ENCODE measurements at places on chromosomes 5 and 9.

- DNase-seq: no peak
Observed at GRCh38 chr5:72238712-72239445, 81.2 kb downstream of the MRPS27 start.

GRCh38 chr5:55151923-55152842 lies 7.8 kb upstream of the GPX8 start:
- DNase-seq: no peak

DNA sequence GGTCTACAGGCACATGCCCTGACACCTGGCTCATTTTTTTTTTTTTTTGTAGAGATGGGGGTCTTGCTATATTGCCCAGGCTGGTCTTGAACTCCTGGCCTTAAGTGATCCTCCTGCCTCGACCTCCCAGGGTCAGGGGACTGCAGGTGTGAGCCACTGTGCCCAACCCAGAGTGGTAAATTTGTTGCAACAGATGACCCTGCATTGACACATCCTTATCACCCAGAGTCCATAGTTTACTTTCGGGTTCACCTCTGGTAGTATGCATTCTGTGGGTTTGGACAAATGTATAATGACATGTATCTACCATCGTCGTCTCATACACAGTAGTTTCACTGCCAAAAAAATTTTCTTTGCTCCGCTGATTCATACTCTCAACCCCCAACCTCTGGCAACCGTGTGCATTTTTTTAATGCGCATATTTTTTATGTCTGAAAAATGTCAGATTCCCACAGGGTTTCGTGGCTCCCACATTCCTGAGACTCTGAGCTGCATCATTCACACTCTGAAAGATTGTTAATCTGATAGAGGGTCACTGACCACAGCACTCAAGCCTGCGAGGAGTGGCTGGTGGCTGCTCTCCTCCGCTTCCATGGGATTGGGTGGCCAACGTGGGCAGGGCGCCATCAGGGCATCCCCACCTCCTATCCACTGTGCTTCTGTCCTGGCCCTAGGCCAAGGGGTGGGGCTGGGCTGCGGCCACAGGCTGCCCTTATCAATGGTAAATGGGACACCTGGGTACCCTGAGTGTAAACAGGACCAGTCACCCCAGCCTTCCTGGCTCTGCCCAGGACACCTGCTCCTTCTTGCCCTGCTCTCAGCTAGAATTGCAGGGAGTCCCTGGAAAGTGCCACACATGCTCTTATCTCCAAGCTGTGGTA lies 9.6 kb downstream of the NDST1 start:
- no peak for DNase-seq

GRCh38 chr5:65026816-65027548 lies 258.3 kb downstream of the CWC27 start:
- no peak for DNase-seq

- no peak for DNase-seq
Observed at GRCh38 chr9:98834386-98834785, 26.9 kb downstream of the GALNT12 start.

DNA sequence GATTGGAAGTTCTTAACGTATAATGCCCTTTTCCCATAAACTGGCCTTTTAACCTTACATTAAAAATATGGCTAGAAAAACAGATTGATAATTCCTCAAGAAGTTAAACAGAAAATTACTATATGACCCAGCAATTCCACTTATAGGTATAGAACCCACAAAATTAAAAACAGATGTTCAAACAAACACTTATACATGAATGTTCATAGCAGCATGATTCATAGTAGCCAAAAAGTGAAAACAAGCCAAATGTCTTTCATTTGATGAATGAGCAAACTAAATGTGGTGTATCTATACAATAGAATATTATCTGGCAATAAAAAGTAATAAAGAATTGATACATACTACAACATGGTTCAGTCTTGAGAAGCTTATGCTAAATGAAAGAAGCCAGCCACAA lies 35.5 kb downstream of the POU5F2 start:
- no peak for DNase-seq

GRCh38 chr9:110446171-110446570 lies 108.5 kb upstream of the TXNDC8 start:
- no peak for DNase-seq

- DNase-seq: no peak
Observed at GRCh38 chr5:27503813-27504212, 465.4 kb upstream of the CDH9 start.

DNA sequence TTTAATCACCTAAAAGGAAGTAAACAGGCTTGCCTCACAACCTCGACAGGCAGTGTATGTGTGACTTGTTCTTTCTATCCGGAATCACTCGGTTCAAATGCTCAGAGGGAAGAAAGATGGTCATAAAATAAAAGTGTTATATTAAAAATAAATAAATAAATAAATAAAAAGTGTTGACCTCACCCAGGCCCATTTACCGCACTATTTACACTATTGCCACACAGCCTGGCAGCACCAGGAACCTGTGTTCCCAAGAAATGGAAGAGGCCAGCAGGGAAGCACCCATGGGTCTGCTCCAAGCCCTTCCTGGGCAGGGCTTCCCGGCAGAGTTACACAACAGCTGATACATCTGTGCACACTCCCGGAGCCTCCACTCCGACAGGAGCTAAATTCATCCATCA lies 127.9 kb downstream of the EFNA5 start:
- no peak for DNase-seq

DNA sequence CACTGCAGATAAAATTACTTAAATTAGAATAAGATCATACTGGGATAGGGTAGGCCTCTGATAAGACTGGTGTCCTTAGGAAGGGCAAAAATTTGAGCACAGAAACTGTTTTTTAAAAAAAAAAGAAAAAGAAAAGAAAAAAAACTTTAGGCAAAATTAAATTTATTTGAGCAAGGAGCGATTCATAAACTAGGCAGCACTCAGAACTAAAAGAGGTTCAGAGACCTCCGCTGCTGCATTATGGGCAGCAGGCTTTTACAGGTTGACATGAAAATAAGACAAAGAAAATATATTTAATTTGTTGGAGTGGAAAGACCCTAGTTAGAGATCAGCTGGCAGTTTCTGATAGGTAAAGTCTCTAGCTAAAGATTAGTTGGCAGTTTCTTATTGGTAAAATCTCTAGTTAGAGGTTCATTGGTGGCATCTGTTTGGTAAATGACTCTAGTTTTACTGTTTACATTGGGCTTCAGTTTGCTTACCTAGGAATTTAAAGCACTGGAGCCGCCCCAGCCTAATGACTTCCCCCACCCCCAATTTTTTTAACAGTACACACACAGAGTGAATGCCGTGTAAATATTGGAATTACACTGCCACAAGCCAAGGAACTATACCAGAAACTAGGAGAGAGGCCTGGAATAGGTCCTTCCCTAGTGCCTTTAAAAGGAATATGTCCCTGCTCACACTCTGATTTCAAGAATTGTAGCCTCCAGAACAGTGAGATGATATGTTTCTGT lies 4.5 kb upstream of the PLPP6 start:
- no peak for DNase-seq

GRCh38 chr5:135880278-135880677 lies 15.4 kb downstream of the IL9 start:
- no peak for DNase-seq

GRCh38 chr5:128263357-128263756 lies 179.8 kb downstream of the SLC12A2 start:
- no peak for DNase-seq

GRCh38 chr5:124796495-124796894 lies 50.1 kb upstream of the ZNF608 start:
- no peak for DNase-seq

DNA sequence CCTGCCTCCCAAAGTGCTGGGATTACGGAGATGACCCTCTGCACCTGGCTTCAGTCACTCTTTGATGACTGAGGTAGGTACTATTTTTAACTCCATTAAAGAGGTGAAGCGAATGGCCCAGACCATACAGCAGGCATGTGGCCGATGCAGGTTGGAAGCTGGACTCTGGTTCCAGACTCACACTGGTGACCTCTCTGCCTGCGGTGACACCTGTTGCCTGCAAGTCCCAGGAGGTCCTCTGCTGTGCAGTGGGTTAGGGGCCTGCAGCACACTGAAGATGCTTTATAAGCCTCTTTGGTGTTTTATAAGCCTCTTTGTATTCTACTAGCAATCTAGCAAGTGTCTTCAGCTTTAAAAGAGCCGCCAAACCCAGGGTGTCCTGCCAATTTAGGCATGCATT lies 49.2 kb upstream of the PTCH1 start:
- DNase-seq: no peak

GRCh38 chr9:123359546-123359945 lies 3.5 kb downstream of the CRB2 start:
- DNase-seq: no peak

DNA sequence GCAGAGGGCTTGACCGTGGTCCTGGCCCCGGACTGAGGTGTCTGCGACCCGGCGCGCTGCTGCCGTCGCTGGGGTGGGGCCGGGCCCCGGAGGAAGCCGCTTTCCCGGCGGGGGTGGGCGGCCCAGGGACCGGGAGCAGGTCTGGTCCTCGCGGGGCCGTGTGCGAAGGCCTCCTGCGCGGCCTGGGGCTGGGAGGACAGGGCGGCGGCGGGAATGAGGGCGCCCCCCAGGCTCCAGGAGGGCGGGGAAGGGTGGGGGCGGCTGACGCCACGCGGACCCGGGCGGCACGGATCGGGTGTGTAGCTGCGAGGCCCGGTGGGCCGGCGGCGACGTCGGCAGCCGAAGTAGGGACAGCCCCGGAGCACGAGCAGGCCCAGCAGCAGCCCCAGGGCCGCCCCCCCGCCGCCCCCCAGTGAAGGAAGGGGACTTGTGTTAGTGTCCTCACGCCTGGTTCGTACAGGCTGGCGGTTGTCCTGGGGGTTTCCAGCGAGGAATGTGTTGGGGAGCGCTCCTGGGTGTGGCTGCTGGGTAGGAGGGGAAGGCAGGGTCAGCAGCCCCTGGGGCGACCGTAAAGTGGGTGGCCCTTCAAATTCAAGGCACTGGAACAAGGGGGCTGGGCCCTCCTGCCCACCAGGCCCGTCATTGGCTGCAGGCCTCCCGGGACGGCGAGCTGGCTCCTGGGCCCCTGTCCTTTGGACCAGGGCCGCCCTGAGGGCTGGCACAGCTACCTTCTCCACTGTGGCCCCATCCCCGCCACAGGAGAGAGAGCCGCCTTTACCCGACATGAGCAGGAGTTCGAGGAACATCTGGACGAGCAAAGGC lies 597 bp upstream of the TMEM250 start:
- DNase-seq: no peak

- no peak for DNase-seq
Observed at GRCh38 chr5:5598547-5599113, 176.2 kb downstream of the ICE1 start.

DNA sequence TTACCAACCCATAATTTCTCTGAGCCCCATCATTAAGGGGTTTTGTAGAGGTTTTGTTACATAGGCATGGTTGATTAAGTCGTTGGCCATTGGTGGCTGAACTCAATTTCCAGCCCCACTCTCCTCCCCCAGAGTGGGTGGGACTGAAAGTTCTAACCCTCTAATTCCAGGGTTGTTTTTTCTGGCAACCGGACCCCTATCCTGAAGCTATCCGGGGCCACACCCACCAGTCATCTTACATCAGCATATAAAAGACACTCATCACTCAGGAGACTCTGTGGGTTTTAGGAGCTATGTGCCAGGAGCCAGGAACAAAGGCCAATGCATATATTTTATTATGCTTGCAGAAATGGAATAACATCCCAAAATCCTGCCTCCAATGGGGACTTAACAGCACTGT lies 186.0 kb downstream of the NXNL2 start:
- no peak for DNase-seq

DNA sequence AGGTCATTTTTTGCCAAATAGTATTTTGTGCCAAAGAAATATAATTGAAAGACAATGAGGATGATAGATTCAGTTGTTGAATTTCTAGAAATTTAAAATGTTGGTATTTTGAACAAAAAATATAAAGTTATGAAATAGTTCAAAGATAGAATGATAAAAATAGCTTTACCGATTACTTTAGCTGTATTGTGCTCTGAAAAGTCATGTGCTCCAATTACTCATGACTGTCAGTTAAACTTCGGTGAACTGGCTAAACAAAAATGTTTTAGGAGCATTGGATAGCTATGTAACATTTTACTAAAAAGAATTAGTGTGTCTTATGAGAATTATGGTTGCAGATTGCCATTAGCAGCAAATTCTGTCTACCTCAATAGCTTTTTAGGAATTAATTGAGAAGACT lies 177.3 kb upstream of the VCAN start:
- DNase-seq: no peak

GRCh38 chr9:15975101-15975778 lies 422.4 kb downstream of the CCDC171 start:
- no peak for DNase-seq

DNA sequence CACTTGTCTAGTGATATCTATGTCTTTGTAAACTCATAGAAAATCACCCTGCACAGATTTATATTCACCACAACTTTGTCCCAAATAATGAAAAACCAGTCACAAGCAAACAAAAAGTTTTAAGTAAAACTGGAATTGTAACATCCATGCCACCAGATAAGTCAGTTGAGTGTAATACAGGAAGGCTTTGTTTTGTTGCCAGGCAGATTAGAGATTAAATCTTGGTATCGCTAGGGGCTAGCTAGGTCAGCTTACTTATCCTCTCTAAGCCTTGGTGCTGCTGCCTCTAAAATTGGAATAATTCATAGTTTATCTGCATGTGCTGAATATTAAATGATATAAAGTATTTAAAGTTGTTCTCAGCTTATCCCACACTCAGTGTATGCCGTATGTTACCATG lies 1062.5 kb downstream of the CDH9 start:
- no peak for DNase-seq

DNA sequence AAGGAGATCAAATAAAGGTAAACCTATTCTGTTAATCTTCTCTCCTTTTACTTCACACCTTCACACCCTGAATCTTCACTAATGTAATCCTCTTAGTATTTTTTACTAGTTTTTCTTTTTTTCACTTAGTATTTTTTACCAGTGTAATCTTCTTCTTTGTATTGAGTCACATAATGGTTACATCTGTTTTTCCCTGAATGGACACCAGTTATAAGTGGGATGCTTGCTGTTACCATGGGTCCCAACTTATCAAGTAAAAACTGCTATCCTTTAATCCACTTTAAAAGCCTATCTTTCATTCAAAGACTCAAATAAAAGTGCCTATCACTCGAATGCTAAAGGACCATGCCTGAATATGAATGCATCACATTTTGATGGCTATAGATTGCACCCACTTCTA lies 15.1 kb downstream of the ZFAND5 start:
- no peak for DNase-seq

- no peak for DNase-seq
Observed at GRCh38 chr5:168788107-168788506, 208.9 kb upstream of the PANK3 start.
